A549 treated with DMSO at 1 μM for 4 hours (cell line): ENCODE measurements at places on chromosomes 13 and 19. TPM values are rescaled to one million over a fixed set of nuclear protein-coding genes. Genes with fewer than 3 reads are reported as not detected.

Gene ARL11
- not detected in 5 replicates for total RNA-seq

Gene PRR12
- 27.6 to 35.1 TPM (median 29.7 TPM) in 5 replicates for total RNA-seq

Gene PSG3
- 0.11 to 0.18 TPM (median 0.14 TPM) in 4 of 5 replicates, not detected in the other for total RNA-seq

Gene CNN1
- total RNA-seq = 0.28 to 0.56 TPM (median 0.44 TPM) in 5 replicates

Gene OVOL3
- 0.36 to 0.52 TPM (median 0.37 TPM) in 4 of 5 replicates, not detected in the other for total RNA-seq

Gene CPB2
- total RNA-seq = not detected in 5 replicates

Gene ZNF763
- total RNA-seq = not detected in 5 replicates

Gene THSD1
- 9.4 to 13.6 TPM (median 10.3 TPM) in 5 replicates for total RNA-seq

Gene KIR2DL1
- not detected in 5 replicates for total RNA-seq

Gene SBK2
- 2.0 to 2.9 TPM (median 2.2 TPM) in 5 replicates for total RNA-seq

Gene ZFP30
- total RNA-seq = 6.5 to 9.2 TPM (median 8.1 TPM) in 5 replicates

Gene DNASE2
- total RNA-seq = 26.8 to 32.2 TPM (median 29.9 TPM) in 5 replicates

Gene CGB1
- not detected in 5 replicates for total RNA-seq

Gene SHD
- total RNA-seq = 0.04 to 0.05 TPM in 2 of 5 replicates, not detected in the others

Gene KLK12
- total RNA-seq = not detected in 5 replicates

Gene WDR87
- total RNA-seq = not detected in 5 replicates

Gene FUT3
- 0.07 to 0.14 TPM in 2 of 5 replicates, not detected in the others for total RNA-seq

Gene NTF4
- total RNA-seq = 0.37 to 0.85 TPM (median 0.52 TPM) in 5 replicates

Gene CEACAM7
- 0.05 to 0.08 TPM in 2 of 5 replicates, not detected in the others for total RNA-seq

Gene BSPH1
- not detected in 5 replicates for total RNA-seq

Gene ZNF429
- total RNA-seq = not detected in 5 replicates

Gene ABHD8
- total RNA-seq = 2.0 to 3.6 TPM (median 3.2 TPM) in 5 replicates

Gene INSL3
- total RNA-seq = 0.30 to 0.59 TPM (median 0.52 TPM) in 5 replicates

Gene CD22
- 0.51 to 1.6 TPM (median 0.63 TPM) in 5 replicates for total RNA-seq

Gene ATXN8OS
- total RNA-seq = not detected in 5 replicates
